Hematopoietic multipotent progenitor cell treated with erythropoietin and hydrocortisone succinate and interleukin-3 and kit ligand, for 4 days (in vitro differentiated cells): ENCODE measurements at places on chromosomes 6 and 20.
A peak's percentile ranks its signal among the peaks of the same experiment; 100 is the strongest.

GRCh38 chr20:8749101-8749500, 319.8 kb upstream of the PLCB4 start:
- no peak for DNase-seq

- DNase-seq: peak; percentile 95
Measured at GRCh38 chr6:31822036-31822821, 5.3 kb upstream of the HSPA1B start.

DNA sequence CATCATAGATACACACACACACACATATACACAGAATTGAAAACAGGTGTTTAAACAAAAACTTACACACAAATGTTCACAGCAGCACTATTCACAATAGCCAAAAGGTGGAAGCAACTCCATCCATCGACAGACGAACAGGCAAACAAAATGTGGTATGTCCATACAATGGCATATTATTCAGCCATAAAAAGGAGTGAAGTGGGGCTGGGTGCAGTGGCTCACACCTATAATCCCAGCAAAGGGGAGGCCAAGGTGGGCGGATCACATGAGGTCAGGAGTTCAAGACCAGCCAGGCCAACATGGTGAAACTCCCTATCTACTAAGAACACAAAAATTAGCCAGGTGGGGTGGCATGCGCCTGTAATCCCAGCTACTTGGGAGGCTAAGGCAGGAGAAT, 80.3 kb downstream of the CHD6 start:
- DNase-seq: no peak

DNA sequence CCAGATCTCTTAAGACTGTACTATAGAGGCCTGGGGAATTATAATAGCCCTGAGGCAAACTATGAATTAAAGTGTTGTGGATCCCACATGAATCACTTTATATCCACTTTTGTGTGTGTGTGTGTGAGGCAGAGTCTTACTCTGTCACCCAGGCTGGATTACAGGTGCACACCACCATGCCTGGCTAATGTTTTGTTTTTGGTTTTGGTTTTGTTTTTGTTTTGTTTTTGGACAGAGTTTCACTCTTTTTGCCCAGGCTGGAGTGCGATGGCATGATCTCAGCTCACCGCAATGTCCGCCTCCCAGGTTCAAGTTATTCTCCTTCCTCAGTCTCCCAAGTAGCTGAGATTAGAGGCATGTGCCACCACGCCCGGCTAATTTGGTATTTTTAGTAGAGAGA, 32.2 kb upstream of the MICB start:
- no peak for DNase-seq

GRCh38 chr6:71412559-71413140, 124.0 kb downstream of the OGFRL1 start:
- DNase-seq: no peak
